ENCODE measurements at places on chromosomes 5 and 9.

DNA sequence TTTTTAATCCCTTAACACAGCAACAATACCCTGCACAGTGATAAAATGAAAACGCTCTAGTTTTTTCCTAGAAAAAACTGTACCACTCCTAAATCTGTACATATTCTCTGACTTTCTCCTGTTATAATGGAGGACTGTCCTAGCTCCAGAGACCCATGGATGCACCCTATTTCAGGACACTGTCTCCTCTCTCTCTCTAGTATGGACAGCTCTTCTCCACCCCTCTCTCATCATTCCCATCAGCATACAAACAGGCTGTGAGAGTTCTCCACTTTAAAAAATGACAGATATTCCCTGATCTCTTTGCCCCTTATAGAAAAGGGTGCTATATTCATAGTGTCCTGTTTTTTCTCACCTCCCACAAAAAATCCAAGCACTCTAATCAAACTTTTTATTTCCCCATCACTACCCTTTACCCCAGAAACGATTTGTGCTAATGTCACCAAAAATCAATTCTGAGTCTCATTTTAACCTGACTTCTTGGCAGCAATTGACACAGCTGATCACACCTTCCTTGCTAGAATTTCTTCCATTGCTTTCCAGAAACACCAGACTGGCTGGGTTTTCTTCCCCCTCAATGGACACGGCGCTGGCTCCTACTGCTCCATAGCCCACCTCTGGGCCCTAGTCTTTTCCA, 20.7 kb downstream of the ZNF608 start:
- DNase-seq: no peak

GRCh38 chr5:40202814-40203440, 476.8 kb upstream of the PTGER4 start:
- no peak for DNase-seq

- no peak for DNase-seq
These were observed 66.0 kb upstream of the FCN1 start for GRCh38 chr9:134983506-134984371.

DNA sequence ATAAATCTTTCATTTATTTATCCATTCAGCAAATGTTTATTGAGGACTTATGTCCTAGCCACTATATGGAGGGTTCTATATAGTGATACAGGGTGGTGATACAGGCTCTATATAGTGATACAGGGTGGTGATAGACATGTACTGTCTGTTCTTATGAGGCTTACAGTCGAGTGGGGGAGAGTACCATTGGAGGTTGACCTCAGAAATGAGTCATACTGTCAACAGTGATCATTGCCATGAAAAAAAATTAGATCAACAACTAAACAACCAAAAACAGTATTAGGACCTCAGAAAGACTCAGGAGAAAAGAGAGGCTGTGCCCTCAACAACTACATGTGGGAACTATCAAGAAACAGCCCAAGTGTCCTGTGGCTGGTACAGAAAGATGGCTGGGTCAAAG, 22.0 kb downstream of the PAPPA start:
- no peak for DNase-seq

GRCh38 chr9:72763022-72763421, 189.8 kb downstream of the ALDH1A1 start:
- DNase-seq: no peak

GRCh38 chr5:116451066-116451465, 123.6 kb downstream of the SEMA6A start:
- DNase-seq: no peak

DNA sequence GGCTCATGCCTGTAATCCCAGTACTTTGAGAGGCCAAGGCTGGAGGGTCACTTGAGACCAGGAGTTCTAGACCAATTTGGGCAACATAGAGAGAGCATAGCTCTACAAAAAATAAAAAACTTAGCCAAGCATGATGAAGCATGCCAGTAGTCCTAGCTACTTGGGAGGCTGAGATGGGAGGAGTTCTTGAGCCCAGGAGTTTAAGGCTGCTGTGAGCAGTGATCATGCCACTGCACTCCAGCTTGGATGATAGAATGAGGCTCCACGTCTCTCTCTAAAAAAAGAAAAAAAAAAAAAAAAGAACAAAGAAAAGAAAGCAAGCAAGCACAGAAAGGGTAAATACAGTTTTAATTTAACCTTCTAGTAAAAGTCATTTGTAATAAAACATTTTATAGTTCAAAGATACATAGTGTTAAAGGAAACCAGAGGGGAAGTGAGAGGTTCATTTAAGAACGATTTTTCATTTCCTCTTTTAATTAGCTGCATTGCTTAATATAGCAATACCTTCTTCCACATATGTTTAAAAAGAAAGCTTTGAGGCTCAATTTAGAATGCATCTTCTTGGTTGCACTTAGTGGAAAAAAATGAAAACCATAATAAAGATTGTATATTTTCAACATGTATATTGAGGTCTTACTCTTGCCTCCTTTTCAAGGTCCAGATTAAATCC, 14.9 kb downstream of the GAPT start:
- no peak for DNase-seq

GRCh38 chr5:121164632-121165031, 687.0 kb upstream of the FTMT start:
- no peak for DNase-seq

DNA sequence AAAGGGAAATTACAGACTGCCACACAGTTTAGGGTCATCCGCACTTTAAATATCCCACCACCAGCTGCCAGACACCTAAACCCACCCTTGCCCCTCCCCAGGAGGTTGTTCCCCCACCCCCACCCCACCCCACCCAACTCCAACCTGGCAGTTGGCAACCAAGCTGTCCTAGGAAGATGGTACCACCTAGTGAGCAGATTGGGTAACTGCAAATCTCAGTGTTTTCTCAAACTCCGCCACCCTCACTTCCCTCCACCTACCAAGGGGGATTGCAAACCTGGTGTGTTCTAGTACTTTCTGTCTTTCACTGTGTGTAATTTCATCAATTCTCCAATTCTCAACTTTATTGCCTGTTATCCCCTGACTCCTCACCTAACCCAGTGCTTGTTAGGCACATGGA, 323.8 kb upstream of the IRX2 start:
- no peak for DNase-seq

GRCh38 chr9:106419829-106420228, 443.1 kb upstream of the ZNF462 start:
- no peak for DNase-seq

- DNase-seq: no peak
These were observed 10.6 kb downstream of the LAMC3 start for GRCh38 chr9:131019388-131020239.

- DNase-seq: no peak
These were observed 44.1 kb downstream of the DCP2 start for GRCh38 chr5:113020461-113021273.

- no peak for DNase-seq
These were observed 3.2 kb upstream of the RAI14 start for GRCh38 chr5:34652914-34653313.

DNA sequence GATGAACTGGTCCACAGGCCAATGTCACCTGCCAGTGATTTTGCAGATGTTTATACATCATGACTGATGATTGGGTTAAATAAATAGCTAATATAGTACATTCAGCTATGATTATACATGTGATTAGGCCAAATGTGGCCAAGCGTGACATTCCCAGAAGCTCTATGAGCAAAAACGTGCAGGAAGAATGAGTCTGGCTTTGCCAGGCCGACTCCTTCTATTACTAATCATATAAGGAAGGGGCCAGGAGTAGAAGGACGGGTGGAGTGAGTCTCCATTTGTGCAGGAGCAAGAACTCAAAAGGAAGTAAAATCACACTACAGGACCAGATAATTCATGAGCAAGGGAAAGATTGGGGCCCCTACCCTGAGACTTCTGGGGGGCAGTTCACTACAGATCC, 178.2 kb downstream of the ROR2 start:
- DNase-seq: no peak

GRCh38 chr5:149177911-149178565, 36.7 kb downstream of the ABLIM3 start:
- DNase-seq: no peak

DNA sequence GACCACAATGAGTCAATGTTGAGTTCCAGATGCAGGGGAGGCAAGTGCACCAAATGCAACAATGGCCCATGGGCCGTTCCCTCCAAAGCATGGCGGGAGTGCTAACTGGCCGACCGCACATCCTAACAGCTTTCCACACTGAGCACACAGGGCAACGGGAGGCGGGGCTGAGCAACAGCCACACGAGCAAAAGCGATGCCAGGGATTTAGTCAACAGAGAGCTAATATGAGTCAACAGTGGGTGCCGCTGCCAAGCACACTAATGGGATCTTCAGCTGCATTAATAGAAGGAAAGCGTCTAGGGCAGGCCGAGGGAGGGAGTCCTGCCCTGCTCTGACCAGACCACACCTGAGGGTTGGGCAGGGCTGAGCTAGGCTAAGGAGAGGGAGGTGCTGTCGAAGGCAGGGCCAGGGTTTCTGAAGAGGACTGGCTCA, 4.6 kb downstream of the EPB41L4B start:
- no peak for DNase-seq

DNA sequence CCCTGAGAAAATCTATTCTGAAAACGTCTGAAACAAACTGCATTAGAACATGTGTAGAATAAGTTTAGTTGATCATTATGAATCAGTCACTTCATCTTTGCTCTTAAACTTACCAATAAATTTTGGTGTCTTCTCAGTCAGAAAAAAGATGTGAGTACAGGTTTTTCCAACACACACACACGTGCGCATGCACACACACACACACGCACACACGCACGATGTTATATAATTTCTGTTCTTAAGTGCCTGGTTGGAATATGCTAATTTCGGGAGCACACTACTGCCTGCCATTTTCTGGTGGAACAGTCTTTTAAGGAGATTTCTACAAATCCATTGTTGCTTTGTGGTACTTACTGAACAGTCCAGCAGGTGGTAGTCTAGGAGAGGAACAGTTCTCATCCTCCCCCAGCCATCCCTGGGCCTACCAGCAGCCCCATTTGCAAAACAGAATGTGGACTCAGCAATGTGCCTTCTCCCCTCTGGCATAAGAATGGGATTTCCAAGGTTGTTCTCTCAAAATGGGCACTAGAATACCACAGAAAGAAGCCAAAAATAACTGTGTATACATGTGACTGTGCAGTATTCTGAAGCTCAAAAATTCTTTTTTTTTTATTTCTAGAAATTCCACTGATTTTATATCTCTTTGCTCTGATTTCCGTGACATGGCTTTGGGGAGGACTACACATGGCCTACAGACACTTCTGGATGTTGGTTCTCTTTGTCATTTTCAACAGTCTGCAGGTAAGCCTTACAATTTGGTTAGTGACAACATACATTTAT, 281.3 kb downstream of the ARRDC3 start:
- peak; percentile 34 for DNase-seq

DNA sequence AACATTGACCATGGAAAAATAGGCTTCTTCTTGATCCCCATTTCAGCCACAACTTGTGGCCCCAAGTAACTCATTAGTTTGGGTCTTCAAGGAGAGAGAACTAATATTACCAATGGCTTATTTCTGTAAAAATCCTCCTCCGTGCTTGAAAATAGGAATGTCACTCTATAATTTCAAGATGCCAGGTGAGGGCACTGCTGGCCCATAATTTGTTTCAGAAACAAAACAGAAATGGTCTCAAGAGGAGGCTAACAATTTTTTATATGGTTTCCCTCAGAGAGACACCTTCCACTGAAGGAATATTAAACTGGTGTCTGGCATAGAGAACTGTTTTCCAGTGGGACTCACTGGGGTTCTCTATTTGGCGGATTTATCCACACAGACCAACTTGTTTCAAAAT, 437.0 kb upstream of the TRPC7 start:
- DNase-seq: no peak

GRCh38 chr9:135165756-135166519, 78.5 kb downstream of the OLFM1 start:
- DNase-seq: no peak

All from T-cell (primary cell).